Progenitor cell of endocrine pancreas (in vitro differentiated cells): ENCODE measurements at places on chromosomes 12 and 14.

DNA sequence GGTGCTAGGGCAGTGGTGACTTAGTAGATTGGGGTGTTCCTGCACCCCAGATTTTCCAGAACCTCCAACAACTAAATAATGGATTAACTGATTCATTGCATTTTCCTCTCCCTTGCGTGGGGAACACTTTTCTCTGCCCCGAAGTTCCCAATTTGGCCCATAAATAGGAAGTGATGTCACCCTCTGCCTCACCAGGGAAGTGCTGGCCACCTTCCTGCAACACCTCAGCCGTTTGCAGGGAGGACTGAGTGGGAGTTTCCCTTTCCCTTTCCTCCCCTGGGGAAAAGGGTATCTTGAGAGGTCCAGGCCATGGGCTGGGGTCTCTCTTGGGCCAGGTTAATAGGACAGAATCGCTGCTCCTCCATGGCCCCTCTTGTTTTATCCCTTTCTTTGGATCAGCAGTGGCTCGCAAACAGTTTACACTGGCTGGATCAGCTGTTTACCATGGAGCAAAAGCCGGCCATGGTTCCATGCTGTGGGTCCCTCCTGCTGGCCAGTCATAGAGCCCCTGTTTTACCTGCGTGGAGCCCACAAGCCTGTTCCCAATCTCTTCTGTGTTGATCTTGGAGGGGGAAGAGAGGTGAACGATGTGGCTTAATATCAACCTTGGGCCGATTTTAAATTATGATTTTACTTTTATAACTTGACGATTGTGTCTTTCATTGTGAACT, 91.6 kb upstream of the VRK1 start:
- DNase-seq: no peak

GRCh38 chr12:132430838-132431774, 58.8 kb upstream of the FBRSL1 start:
- no peak for DNase-seq

- no peak for DNase-seq
Measured at GRCh38 chr12:130959632-130960031, 5.9 kb downstream of the ADGRD1 start.

DNA sequence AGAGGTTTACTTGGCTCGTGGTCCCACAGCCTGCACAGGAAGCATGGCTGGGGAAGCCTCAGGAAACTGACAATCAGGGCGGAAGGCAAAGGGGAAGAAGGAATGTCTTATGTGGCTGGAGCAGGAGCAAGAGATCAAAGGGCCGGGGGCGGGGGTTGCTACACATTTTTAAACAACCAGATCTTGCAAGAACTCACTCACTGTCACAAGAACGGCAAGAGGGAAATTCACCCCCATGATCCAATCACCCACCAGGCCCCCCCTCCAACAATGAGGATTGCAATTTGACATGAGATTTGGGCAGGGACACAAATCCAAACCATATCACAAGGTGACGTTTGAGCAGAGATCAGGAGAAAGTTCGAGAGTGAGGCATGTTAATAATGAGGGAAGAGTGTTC, 163.7 kb upstream of the RPH3A start:
- DNase-seq: no peak

GRCh38 chr12:113086249-113087164, 30.0 kb downstream of the DTX1 start:
- DNase-seq: no peak

GRCh38 chr12:45704968-45705367, 24.5 kb upstream of the ARID2 start:
- DNase-seq: no peak

GRCh38 chr12:4056910-4057845, 184.0 kb upstream of the PARP11 start:
- DNase-seq: no peak

DNA sequence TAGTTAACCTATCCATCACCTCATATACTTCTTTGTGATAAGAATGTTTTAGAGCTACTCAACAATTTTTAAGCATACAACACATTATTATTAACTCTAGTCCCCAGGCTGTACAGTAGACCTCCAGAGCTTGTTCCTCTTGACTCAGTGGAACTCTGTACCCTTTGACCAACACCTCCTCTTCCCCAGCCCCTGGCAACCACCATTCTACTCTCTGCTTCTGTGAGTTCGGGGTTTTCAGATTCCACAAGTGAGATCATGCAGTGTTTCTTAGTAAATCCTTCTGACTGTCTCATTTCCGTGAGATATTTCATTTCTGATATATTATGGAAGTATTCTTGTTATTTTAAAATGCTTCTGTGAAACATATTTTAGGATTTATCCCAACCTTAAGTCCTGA, 200.7 kb downstream of the PCNX1 start:
- DNase-seq: no peak

- DNase-seq: no peak
Measured at GRCh38 chr14:23285530-23286019, 357 bp downstream of the HOMEZ start.

DNA sequence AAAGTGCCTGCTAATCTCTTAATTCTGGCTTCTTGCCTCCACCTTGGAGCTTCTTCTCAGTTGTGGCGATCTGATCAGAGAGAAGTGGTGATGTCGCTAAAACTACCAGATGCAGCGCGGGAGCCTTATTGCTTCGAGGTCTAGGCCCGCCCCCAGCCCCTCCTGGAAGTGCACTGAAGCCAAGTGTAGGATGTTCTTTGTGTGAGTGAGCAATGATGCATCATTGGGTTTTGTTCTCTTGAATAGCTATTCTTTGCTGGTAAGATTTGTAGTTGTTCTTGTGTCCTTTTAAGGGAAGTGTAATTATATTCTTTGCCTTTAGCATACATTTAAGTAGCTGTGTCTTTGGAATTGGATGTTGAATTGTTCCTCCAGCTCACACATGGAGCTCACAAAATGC, 35.8 kb downstream of the MTHFD1 start:
- DNase-seq: no peak

DNA sequence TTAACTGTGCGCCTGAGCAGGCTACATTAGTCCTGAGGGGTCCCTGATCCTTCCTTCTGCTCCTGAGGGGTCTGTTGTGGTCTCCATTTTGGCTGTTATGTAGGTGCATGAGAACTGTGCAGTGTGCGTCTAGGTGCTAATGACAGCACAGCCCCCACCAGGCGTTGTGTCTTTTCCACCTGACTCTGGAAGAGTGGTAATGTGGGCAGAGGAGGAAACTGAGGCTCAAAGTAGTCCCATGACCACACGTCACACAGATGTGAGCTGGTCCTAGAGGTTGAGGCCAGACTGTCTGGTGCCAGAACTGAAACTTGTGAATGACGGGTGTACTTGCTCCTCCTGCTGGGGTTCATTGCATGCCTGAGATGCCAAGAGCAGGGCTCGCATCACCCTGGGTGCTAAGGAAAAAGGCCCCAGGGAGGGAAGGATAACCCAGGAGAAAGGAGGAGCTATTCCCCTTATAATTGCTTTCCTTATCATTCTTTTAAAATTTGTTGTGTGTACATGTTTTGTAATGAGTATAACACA, 111.8 kb downstream of the SLC25A47 start:
- DNase-seq: no peak

- no peak for DNase-seq
Measured at GRCh38 chr14:75113932-75114539, 12.8 kb downstream of the NEK9 start.

- DNase-seq: no peak
Measured at GRCh38 chr12:98757455-98757854, 112.4 kb downstream of the APAF1 start.

DNA sequence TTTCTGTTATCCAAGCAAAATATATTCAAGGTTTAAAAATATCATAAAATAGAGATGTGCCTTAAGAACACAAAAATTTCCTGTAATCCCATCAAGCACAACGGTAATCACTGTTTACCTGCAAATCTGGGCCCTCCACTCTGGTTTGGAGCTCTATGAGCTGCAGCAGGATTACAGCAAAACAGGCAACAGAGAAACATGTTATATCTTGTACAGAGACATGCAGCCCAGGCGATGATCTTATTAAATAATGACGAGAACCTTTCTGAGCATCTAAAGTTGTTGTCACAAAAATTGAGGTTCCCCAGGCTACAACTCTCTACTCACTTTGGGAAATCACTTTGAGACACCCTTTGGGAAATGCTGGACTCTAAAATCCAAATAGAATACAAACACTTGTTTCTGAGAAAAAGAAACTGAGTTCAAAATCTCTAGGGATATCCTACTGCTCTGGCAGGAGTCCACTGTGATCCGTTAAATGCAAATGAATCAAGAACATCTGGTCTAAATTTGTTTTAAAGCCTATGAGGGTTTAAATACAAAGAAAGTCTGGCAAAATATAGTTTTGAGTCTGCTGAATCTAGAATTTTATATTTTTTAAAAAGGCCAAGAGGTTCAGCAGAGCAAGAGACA, 36.3 kb downstream of the STON2 start:
- DNase-seq: no peak

- DNase-seq: no peak
Measured at GRCh38 chr14:30143627-30144026, 216.0 kb upstream of the PRKD1 start.

DNA sequence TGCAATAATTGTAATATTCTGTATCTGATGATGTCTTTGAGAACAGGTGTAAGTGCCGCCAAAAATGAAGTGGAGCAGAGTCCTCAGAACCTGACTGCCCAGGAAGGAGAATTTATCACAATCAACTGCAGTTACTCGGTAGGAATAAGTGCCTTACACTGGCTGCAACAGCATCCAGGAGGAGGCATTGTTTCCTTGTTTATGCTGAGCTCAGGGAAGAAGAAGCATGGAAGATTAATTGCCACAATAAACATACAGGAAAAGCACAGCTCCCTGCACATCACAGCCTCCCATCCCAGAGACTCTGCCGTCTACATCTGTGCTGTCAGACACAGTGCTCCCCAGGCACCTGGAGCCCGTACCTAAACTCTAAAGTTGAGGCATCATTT, 268.7 kb downstream of the DAD1 start:
- no peak for DNase-seq

DNA sequence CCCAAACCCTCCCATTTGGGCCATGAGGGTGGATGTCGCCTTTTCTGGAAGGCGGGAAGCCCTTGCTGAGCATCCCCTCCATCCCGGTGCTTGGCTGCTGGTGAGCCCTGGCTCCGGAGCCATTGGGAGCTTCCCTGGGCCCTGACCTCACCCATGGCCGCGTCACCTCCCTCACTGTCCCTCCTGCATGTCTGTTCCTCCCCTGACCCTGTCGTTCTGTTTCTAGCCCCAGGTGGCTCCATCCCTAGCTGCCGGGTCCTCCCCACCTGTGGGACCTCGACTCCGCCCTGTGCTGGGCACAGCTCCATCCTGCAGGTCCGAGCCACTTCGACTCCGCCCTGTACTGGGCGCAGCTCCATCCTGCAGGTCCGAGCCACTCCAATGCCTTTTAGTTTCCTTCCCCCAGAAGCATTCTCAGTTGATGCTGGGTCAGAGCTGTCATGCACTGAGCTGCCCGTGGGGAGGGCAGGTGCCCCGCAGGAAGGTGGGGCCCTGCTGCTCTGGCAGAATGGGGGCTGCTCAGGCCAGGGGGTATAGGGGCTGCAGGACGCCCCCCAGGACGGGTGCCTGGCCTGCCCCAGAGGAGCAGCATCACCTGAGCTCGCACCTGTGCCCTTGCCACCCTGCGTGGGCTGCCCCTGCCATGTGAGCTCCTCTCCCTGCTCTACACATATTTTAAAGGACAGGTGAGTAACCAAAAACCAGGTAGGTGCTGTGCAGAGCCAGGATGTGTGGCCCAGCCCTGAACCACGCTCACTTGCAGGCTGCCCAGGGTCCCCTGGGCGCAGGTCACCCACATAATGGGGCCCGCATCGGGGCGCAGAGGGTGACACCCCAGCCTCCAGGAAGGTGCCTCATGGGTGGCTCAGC, 19.0 kb downstream of the NOC4L start:
- DNase-seq: no peak

DNA sequence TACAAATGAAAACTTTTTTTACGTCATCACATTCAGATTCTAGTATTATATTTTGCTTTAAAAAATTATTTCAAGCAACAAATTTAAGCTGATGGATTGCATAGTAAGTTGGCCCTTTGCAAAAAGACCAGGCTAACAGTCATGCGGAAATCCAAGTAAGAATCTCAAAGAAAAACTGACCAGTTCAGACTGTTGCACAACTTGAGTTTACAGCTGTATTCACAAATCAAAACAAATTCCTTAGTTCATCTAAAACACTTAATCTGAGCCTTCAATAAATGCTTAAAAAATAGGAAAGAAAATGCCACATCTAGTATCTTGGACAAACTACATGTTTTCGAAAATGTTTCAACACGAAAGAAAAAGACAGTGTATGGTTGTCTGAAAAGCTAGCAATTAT, 847 bp downstream of the CCDC59 start:
- no peak for DNase-seq
